RPMI7951 (cell line): ENCODE measurements at places on chromosomes 3 and 15.
A peak's percentile ranks its signal among the peaks of the same experiment; 100 is the strongest.

GRCh38 chr15:78408355-78408640 lies 29.7 kb upstream of the IREB2 start:
- no peak for DNase-seq

DNA sequence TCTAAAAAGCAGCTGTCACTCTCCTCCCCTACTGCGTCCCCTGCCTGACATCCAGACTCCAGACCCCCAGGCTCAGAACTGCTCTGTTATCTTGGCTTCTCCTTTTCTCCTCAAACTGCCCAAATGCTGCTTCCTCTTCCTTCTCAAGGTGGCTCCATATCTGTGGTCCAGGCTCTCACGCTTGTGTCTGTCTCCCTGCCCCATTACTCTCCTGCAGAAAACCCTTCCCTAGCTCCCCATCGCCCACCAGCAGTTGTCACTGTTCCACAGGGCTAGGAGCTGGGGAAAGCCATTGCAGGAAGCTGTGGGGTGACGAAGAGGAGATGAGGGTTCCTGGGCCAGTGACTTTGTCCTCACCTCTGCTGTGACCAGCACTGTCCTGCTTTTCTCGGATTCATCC lies 30.7 kb upstream of the CGNL1 start:
- DNase-seq = no peak

DNA sequence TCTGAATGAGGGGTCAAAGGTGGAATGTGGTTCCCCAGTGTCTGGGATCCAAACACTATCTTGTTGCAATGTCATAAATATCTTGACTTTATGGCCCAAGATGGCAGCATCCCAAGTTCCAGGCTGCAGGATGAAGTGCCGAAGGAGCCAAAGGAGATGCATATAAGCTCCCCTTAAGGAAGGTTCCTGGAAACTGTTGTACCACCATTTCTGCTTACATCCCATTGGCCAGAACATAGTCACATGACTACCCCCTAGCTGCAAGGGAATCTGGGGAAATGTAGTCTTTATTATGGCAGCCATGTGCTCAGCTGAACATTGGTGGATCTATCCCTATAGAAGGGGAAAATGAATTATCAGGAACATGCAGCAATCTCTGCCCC lies 54.3 kb downstream of the BDH1 start:
- peak; percentile 60 for DNase-seq

GRCh38 chr3:28841441-28841840 lies 439.4 kb upstream of the RBMS3 start:
- DNase-seq = no peak

DNA sequence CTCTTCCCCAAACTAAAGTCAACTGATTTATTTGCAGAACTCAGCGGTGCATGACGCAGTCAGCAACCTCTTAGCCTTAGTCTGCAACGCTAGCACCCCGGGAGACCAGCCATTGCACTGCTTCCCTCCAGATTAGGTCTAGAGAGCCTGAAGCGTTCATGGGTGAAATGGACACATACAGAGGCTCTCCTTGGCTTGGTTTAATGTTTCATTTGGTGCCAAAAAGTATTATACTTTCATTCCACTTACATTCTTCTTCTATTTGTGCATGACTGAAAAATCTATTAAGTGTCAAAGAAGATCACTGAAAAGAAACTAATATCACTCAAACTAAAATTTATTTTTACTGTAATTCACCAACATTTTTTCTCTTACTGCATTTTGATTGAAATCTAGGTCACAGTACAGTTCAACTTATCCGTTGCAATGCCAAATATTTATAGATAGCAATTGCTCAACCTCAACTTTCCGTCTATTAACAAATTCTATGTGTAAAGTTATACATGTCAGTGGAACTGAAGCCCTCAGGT lies 116.2 kb downstream of the ROBO1 start:
- no peak for DNase-seq

DNA sequence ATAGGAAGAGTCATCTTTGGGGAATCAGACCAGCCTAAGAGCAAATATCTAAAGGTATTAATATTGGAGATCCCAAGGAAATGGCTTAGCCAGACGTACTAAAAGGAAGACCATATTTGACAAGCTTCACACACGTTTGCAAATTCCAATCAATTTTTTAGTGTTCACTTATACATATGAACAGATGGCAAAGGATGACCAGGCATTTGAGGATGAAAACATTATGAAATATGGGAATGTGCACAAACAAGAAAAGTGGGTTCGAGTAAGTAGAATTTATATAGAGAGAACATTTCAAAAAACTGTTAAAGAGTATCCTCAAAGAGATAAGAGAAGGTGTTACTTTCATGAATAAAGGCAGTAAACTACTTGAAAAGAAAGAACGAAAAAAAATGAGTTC lies 25.9 kb upstream of the CRYBG3 start:
- DNase-seq = no peak

DNA sequence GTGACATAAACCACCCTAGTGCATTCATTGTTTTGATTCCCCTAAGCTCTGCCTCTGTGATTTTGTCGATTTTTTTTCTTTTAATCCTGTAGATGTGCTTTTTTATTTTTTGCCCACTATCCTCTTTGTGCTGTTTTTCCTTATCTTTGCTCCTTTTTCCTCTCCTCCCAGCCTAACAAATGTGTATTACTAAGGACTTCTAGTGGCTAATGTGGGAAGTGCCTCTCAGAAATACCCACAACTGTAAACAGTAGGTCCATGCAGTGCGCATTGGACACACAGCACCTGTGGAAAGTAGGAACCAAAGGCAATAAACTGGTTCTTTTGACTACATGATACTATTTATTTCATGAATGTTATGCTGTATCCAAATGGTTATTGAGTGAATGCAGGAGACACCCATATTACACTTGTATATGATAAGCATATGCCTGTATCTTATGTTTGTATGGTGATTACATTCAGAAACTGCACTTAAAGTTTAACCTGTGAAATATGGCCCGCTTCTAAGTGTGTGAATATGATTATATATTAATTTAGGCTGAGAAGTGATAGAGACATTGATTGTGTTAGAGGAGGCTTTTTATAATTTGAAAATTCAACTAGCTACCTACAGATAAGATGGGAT lies 147.8 kb downstream of the PLCL2 start:
- peak; percentile 28 for DNase-seq

GRCh38 chr3:41050144-41050543 lies 149.2 kb upstream of the CTNNB1 start:
- no peak for DNase-seq

DNA sequence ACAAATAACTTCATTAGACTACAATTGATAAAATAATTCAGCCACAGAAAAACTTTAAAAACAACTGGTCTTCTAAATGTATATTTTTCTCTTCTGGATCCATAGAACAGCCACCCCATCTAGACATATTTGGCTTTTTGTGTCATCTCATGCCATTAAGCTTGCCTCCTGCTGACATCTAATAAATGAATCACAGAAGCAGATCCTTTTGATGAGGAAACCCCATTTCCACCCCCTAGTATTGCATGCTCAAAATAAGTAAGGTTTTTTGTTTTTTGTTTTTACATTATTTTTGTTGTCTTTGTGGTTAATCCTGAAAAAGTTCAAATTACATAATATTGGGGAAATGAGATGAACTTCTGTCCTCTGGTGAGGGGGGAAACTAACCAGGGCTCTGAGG lies 94.8 kb downstream of the DUT start:
- DNase-seq = no peak

DNA sequence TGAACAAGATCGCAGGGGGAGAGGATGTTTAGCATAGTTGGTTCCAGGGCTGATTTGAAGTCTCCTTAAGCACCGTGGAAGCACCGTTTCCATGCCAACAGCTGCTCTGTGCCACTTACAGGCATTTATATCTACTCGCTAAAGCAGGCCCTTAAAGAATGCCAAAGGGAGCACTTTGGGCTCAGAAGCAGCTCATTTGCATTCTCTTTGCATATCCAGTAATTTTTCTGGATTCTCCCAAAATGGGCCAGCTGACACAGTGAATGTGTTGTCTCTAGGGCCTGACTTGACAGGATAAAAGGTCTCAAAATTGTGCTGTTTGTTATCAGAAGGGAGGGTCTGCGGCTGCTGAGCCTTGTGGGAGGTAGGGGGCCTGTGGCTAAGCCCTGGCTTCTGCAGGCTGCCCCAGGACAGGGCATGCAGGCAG lies 138.6 kb downstream of the FBLN2 start:
- no peak for DNase-seq

- DNase-seq = no peak
These were observed 466.0 kb upstream of the NR2F2 start for GRCh38 chr15:95864467-95864886.

DNA sequence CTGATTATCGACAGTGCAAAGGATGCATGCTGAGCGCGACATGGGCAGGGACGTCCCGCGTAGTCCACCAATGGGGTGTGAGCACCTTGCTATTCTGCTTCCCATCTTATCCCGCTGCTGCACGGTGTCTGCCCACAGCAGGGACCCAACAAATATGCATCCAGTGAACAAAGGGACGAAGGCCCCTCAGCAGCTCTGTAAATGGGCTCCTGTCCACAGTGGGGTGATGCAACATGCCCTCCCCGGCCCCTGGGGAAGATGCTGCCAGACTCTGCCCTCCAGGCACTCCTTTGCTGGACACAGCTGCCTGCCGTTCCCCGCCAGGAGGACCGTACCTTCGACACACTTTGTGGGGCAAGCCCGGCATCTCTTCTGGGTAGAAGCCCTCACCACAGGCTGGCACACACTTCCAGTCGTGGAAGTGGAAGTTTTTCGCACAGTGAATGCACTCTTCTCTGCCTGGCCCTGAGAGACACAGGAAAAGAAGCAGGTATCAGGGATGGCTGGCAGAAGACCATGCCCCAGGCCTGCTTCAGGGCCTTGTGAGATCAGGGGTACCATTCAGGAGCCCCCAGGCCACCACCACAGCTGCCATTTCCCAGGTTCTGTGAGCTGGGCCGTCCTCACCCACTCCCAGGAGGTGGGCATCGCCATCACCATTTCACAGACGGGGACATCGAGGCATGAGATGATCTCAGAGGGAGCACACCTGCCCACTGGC lies 18.2 kb upstream of the SNRPA1 start:
- no peak for DNase-seq

DNA sequence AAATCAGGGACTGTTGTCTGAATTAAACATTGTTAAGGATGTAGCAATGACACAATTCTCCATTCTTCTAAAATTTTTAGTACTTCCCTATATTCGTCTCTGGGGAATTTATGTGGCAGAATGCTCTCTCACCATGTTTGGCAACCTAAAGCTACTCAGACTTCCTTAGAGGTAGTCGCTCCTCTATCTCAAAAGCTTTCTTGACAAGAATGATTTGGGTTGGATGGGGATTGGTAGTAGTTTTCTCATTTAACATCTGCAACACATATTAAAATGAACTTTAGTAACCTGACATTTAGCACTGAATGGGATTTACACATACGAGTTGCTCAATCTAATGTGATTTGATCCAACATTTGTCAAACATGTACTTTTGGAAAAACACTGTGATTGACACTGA lies 233.3 kb downstream of the RBMS3 start:
- DNase-seq = no peak

DNA sequence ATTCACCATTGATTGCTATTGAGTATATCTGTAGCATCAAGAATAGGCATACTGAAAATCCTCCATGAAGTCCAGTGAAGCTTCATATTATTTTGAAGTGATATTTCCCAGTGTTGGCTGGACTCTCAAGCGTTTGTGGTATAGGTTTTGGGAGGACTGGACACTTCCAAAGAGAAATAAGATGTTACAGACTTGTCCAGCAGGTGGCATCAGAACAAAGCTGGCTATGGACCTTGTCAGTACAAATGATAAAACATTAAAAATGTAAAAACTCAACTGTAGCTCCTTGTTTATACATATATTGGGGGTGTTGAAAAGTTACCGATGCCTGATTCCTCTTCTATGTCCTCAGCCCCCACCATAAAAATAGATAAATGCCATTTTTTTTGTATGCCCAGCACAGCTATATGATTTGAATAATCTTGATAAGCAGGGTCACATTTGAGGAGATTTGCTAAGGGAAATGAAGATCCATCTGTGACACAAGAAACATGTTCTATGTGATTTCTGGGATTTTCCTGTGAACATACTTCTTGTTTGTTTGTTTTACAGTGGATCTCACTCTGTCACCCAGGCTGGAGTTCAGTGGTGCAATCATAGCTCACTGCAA lies 54.5 kb upstream of the GOLGA6B start:
- peak; percentile 55 for DNase-seq

DNA sequence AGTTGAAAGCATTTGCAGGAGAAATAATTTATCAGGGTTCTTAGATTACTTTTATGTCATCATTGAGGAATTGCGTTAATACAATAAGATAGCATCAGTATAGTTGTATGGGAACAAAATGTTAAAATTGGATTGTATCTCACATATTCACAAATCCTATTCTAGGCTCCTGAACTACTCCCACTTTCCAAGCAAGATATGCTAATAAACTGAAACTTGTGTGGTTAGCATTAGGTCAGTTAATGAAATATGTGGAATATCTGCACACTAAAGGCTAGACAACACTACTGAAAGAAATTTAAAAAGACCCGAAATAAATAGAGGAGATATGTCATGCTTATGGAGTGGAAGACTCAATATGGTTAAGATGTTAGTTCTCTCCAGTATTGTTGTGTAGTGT lies 272.7 kb downstream of the DOCK3 start:
- no peak for DNase-seq

GRCh38 chr3:53109891-53110771 lies 20.1 kb downstream of the RFT1 start:
- peak; percentile 72 for DNase-seq

- no peak for DNase-seq
These were observed 28.7 kb downstream of the PFN2 start for GRCh38 chr3:149941946-149942345.

GRCh38 chr15:91660174-91660649 lies 193.3 kb upstream of the SLCO3A1 start:
- no peak for DNase-seq

DNA sequence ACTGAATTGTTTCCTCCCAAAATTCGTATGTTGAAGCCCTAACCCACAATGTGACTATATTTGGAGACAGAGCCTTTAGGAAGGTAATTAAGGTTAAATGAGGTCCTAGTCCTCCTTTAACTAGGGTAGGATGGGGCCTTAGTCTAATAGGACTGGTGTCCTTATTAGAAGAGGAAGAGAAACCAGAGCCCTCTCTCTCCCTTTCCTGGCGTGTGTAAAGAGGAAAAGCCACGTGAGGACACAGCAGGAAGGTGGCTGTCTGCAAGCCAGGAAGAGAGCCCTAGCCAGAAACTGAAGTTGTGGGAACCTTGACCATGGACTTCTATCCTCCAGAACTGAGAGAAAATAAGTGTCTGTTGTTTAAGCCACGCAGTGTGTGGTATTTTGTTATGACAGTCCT lies 94.3 kb downstream of the OXNAD1 start:
- DNase-seq = peak; percentile 19

GRCh38 chr3:168596175-168596823 lies 500.6 kb upstream of the GOLIM4 start:
- no peak for DNase-seq

DNA sequence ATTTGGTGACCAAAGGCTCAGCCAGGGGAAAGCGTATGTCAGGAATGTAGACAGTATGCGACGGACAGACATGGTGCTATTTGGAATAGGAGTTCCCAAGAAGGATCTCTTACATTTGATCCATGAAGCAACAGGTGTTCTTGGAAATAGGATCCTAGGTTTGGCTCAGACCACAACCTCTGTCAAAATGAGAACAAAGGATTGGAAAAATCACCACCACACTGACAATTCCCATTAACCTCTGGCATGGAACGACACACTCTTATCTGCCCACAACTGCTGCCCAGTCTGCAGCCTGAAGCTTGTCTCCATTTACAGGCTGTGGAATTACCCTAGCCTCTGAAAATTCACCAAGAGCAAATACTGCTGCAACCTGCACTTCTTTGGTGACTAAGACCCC lies 33.6 kb upstream of the LRRN1 start:
- DNase-seq = no peak
